ENCODE measurements at places on chromosomes 12 and 14.

DNA sequence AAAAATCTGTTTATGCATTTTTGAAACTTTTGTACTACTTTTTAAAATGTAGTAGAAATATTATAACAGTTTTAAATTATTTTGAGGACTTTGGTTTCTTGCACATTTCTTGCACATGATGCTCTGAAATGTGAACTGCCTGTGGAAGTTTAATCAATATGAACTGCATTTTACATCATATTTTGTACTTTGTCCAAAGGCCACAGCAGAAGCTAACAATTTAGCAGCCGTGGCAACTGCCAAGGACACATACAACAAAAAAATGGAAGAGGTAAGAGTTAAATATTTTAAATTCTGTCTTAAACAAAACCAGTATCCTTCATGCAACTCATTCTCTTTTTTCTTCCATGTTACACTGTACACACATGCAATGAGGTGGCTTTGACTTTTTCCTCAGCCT lies 45.1 kb downstream of the SAV1 start:
- DNase-seq: no peak

DNA sequence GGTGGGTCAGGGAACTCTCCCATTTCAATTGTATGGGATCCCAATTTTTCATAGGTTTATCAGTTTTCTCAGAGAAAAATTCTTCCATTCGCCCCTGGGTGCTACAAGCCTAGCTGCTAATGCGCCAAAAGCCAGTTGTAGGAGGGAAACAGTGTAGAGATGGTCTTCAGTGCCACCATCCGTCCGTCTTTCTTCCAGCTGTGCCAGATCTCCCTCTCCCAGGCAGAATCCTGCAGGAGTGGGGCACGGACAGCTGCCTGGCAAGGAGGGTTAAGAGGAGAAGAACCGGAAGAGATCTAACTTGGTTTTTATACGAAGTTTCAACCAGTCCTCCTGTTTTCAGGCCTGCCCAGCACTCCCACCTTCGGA lies 38.9 kb upstream of the FUT8 start:
- DNase-seq: no peak

GRCh38 chr12:29737644-29738043 lies 46.1 kb downstream of the TMTC1 start:
- no peak for DNase-seq

DNA sequence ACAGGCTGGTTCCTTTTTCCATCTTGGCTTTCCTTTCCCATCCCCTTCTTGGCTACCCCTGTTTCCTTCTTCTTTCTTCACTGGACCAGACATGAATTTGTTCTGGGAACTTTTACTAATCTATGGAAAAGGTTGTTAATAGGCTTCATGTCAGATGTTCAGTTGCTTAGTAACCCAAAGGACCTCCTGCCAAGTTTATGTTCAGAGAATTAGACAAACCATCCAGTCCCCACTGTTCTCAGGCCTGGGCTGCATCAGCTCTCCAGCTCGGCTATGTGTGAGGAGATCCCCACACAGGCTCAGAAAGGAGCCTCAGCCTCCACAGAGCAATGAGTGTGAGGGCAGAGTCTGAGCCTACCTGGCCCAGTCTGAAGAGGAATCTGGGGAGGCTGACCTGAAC lies 78.0 kb downstream of the AKAP6 start:
- DNase-seq: no peak

GRCh38 chr14:50635141-50635540 lies 33.0 kb downstream of the SAV1 start:
- DNase-seq: no peak

DNA sequence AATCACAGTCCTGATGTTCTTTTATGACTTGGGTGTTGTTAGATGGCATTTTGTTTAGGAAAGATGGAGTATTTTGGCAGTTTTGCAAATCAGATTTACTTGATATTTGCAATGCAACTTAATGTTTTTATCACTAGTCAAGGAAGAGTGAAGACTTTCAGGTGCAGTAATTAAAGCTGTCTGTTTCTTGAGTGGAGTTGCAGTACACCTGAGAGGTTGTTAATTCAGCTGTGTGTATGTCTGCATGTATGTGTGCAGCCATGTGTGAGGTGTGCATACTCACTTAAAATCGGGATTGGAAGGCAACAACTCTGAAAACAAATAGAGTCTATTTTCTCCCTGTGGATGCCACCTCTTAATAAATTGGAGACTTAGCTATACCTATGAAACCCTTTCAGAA lies 94.5 kb downstream of the RMST start:
- no peak for DNase-seq

GRCh38 chr12:65902500-65902899 lies 78.2 kb downstream of the HMGA2 start:
- no peak for DNase-seq

- DNase-seq: no peak
Measured at GRCh38 chr14:23137192-23137812, 18.2 kb upstream of the CEBPE start.

DNA sequence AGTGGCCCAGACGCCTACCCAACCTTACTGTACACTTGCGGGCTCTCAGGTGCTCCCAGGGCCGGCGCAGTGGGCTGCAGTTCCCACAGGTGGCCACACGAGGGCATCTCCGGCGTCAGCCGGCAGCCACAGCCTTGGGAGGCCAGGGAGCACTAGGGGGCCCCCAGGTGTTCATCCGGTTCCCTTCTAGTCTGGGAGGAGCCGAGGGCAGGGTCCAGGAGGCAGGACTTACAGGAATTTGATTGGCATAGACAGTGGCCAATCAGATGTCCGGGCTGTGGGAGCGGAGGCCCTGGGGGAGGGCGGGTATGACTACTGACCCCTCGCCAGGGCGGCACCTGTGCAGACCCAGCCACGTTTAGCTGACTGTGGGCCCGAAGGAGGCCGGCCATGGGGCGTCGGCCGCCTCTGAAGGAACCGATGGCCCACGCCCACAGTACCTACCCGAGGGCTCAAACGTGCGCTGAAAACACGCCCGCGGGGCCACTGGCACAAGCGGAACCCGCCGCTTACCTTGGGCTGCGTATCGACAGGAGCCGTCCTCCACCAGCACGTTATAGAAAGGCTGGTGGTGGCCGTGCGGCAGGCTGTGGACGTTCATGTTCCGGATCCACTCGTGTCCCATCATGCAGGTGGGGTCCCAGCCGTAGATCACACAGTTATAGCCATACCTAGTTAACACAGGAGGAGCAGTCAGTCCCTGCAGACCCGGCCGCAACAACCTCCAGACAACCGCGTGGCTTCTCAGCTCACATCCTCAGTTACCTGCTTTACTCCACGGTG lies 34.8 kb downstream of the FBXO21 start:
- DNase-seq: peak; percentile 25

DNA sequence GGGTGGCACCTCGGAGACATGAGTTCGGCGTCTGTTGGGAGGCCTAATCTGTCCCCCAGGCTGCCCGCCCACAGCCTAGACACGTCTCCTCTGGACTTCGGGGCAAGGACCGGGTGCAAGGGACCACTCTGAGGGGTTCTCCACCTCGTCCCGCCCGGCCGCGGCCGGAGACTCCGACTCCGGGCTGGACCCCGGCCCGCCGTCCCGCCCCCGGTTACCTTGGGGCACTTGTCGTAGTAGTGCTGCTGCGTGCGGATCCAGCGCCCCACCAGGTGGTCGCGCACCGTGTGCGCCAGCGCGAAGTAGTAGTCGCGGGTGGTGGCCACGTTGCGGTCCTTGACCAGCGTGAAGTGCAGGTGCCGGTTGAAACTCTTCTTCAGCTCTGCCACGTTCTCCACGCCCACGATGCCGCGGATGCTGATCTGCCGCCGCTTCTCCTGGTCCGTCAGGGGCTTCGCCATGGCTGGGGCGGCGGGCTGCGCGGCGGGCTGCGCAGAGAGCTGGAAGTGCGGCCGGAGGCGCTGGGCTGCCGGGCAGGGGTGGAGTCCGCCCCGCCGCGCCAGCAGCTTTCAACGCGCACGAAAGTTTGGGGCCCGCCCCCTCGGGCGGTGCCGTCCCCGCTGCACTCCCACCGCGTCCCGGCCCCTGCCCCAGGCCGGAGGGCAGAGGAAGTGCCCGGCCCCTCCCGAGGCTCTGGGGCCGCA lies at the start of gene PYGL:
PYGL (minus strand) TSS at position 541 of the 704 bp plus-strand sequence; CDS start at position 461, 80 bp downstream.
- peak; percentile 49 for DNase-seq

DNA sequence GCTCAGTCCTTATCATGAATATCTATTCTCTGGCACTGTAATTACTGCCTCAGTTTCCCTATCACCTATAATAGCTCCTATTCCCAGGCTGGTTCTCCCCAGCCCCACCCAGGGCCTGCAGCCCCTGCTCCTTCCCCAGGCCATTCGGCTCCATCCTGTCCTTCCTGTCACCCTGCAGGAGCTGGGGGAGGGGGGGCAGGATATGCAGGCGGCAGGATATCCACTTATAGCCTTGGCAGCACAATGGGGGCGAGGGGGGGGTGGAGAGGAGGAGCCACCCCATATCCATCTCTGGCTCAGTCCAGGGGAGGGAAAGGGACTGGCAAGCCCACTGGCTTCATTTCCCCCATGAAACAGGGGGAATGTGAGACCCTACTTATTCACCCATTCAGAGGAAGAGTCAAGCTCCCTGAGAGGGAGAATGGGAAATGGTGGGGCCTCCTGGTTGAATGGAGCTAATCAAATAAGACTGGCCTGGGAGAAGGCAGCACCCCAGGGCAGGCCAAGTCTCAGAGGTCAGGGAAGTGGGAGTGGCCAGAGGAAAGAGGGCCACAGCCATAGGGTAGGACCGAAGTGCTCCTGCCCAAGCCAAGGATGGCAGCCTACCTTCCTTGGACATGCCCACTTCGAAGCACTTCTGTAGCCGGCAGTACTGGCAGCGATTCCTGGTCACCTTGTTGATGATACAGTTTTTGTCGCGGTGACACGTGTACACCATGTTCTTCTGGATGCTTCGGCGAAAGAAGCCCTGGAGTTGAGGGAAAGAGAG lies 7.8 kb upstream of the ITGB7 start:
- no peak for DNase-seq

DNA sequence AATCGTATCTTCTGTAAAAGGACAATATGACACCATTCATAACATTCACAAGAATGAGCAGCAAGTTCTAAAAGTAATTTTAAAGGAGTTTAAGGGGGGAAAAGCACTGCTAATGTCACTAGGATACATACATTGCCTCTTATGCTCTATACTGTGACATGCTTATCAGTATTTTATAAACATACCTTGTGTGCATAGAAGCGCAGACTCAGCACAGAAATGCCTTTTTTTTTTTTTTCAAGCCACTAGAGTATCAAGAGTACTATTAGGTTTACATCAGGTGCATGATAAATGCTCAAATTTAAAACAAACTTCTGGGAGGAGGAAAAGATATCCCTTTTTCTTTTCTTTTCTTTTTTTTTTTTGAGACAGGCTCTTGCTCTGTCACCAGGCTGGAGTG lies 13.6 kb upstream of the SMARCC2 start:
- DNase-seq: no peak

DNA sequence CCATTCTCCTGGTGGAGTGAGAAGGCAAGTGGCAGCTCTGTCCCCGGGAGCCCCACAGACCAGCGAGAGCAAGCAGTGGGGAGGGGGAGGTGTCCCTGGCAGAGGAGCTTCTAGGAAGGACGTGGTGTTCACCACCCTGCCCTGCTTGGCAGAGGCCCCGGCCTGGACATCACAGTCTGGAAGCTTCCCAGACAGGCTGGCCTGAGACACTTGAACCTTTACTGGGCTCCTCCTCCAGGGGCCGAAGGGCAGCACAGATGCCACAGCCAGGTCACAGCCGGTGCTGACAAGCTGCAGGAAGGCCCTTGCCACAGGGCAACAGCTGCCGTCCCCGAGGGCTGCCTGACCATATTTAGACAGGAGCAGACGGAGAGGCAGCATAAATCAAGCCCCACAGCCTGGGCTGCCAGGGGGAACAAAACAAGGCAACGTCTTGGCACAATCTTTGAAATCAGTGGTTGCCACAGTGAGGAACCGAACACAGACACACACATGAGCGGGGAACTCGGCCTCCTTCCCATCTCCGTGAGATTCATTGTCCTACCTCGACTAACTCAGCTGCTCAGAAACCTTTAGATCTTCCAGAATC lies 28.5 kb downstream of the PRIMA1 start:
- no peak for DNase-seq

DNA sequence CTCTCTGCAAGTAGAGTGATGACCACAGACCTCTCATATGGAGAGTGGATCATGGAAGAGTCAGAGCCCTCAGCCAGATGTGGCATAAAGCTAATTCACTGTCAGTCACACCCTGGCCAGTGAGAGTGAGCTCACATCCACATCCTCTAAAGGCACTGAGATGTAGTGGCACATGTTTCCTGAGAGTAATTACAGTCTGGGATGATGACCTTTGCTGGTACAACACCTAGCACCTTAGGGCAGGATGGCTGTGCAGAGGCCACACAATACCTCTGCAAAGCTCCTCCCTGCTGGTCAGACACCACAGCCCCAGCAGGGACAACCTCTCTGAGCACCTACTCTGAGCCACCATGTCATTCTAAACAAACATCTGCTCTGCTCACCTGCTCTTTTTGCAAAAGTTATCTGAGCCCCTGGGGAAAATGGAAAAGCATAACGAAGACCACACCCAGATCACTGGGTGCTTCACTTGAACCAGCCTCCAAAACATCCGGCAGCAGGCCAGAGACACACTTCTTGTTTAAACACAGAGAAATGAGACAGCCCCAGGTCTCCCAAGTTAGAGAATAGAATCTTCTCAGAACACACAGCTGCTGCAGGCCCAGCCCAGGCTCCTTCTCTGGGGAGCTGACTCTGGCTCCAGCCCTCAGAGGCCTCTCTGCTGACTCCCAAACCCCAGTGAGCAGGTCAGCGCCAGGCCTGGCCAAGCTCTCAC lies 30.3 kb downstream of the PITPNM2 start:
- DNase-seq: no peak

GRCh38 chr12:131643631-131644452 lies 67.0 kb upstream of the SFSWAP start:
- no peak for DNase-seq

DNA sequence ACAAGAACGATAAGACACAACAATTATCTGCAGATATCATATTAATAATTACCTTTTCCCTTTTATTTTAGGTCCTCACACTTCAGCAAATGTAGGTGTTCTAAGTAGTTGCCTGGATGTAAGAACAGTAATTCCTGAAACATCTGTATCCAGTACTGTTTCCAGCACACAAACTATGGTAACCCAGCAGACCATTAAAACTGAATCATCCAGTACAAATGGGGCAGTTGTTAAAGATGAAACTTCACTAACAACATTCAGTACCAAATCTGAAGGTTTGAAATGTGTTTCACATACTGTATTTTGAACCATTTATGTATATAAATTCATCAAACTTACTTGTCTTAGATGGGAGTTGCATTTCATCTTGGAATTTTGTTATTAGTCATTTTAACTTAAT lies 31.0 kb downstream of the HCFC2 start:
- no peak for DNase-seq

GRCh38 chr12:175250-175649 lies 38.7 kb downstream of the SLC6A12 start:
- no peak for DNase-seq

All from COLO829 (cell line).